Astrocyte (in vitro differentiated cells and primary cell): ENCODE measurements at places on chromosomes 1 and 21.
A peak's percentile ranks its signal among the peaks of the same experiment; 100 is the strongest.

GRCh38 chr1:190192627-190193026 lies 285.0 kb downstream of the BRINP3 start:
- H3K36me3 ChIP-seq, result no peaks in the 10 kb centered on the region
- H3K27ac ChIP-seq, result no peak overlapping the region
- H3K4me1 ChIP-seq, result no peaks in the 10 kb centered on the region
- H3K4me3 ChIP-seq, result no peak overlapping the region
- DNase-seq, result no peak
- H3K27me3 ChIP-seq, result no peaks in the 10 kb centered on the region

- H3K4me1 ChIP-seq, result no peaks in the 10 kb centered on the region
- no peak for DNase-seq
- H3K36me3 ChIP-seq, result no peaks in the 10 kb centered on the region
- H3K27ac ChIP-seq, result no peak overlapping the region
Measured at GRCh38 chr1:150596095-150596892, 16.9 kb upstream of the MCL1 start.

GRCh38 chr21:39938086-39938625 lies 70.9 kb downstream of the PCP4 start:
- H3K36me3 ChIP-seq, result no peaks in the 10 kb centered on the region
- H3K4me3 ChIP-seq, result no peak overlapping the region
- no peak overlapping the region for H3K27ac ChIP-seq
- no peaks in the 10 kb centered on the region for H3K4me1 ChIP-seq
- no peak for DNase-seq
- no peaks in the 10 kb centered on the region for H3K27me3 ChIP-seq

- no peaks in the 10 kb centered on the region for H3K27me3 ChIP-seq
- no peaks in the 10 kb centered on the region for H3K36me3 ChIP-seq
- H3K4me3 ChIP-seq, result no peak overlapping the region
Measured at GRCh38 chr1:210010161-210010560, 72.1 kb downstream of the SYT14 start.

GRCh38 chr1:34278211-34278610 lies 101.5 kb downstream of the C1orf94 start:
- H3K36me3 ChIP-seq, result no peaks in the 10 kb centered on the region
- H3K4me1 ChIP-seq, result no peaks in the 10 kb centered on the region
- H3K27ac ChIP-seq, result no peak overlapping the region
- DNase-seq, result no peak
- H3K27me3 ChIP-seq, result peaks cover 3% of the 10 kb centered on the region

DNA sequence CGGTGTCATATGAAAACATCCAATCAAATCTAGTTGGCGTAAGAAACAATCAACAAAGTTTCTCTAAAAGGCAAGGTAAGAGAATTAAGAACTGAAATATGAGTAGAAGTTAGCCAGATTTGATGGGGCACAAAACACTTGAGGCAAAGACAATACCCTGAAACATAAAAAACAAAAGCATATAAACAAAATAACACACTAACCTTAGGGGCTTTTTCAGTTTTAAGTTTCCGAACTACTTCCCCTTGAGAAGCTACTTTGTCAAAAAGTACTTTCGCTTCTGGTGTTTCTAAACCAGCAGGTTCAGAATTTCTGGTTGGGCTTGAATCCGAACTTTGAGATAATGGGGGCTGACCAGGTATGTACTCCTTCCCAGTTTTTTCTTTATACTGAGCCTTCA lies 57.9 kb downstream of the EPRS1 start:
- peaks cover 24% of the 10 kb centered on the region for H3K36me3 ChIP-seq
- H3K27me3 ChIP-seq, result no peaks in the 10 kb centered on the region
- no peak overlapping the region for H3K27ac ChIP-seq
- no peak for DNase-seq
- no peak overlapping the region for H3K4me3 ChIP-seq

- no peak overlapping the region for H3K27ac ChIP-seq
- DNase-seq, result peak; percentile 7
- H3K4me3 ChIP-seq, result no peak overlapping the region
- no peaks in the 10 kb centered on the region for H3K36me3 ChIP-seq
- peaks cover 5% of the 10 kb centered on the region for H3K4me1 ChIP-seq
Measured at GRCh38 chr21:26850116-26850643, 5.0 kb upstream of the ADAMTS1 start.

DNA sequence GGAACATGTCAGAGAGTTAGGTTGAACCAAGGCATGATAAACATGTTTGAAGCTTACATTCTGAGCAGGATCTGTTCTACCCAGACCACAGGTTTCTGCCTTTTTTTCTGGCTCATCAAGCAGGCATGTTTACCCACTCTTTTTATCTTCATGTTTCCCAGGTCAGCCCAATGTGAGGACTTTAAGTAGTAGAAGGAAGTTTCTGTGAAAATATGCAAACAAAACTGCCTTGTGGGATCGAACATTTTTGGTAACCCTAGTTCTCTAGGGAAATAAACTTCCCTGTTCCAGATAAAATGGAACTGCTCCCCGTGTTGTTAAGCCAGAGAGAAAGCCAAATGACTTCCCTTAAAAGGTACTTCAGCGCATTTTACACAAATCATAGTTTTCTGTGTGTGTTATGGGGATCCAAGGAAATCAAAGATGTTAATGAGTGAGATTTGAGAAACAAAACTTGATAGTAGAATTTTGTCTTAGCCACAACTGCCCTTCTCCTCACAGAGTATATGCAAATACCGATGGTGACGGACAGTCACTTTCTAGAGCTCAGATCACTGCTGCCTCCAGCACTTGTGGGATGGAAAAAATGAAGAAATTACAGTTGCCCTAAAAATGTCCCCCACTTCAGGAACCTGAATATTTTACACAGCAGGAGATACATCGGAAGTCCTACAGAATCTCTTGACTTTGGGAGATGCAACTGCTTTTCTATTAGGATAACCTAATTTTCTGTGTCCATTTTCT lies 765 bp upstream of the HIPK1 start:
- DNase-seq, result peak; percentile 44
- peak overlapping the region; percentile 89 for H3K4me3 ChIP-seq
- peaks cover 30% of the 10 kb centered on the region for H3K4me1 ChIP-seq

GRCh38 chr21:16811011-16811410 lies 701.8 kb upstream of the CXADR start:
- H3K27ac ChIP-seq, result no peak overlapping the region
- H3K4me1 ChIP-seq, result no peaks in the 10 kb centered on the region
- H3K36me3 ChIP-seq, result no peaks in the 10 kb centered on the region
